ENCODE measurements at places on chromosomes 5 and 9. TPM values are rescaled to one million over a fixed set of nuclear protein-coding genes. Genes with fewer than 3 reads are reported as not detected.

DNA sequence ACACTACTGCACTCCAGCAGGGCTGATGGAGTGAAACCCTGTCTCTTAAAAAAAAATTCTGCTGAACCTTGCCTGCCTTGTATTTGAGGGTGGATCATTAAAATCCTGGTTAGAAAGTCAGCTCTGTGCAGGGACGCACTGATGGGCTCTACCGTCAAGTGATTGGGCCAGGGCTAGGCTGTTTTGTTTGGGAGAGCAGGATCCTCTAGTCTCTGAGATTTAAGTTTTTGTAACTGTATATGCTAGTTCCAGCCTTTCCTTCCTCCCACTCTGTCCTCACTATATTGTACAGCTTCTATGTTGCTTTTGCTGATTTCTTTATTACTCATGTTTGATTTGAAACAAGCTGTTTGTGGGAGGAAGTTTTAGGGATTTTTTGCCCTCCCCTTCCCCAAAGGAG is 11.5 kb downstream of the DDX4 start:
- no peak for DNase-seq

DNA sequence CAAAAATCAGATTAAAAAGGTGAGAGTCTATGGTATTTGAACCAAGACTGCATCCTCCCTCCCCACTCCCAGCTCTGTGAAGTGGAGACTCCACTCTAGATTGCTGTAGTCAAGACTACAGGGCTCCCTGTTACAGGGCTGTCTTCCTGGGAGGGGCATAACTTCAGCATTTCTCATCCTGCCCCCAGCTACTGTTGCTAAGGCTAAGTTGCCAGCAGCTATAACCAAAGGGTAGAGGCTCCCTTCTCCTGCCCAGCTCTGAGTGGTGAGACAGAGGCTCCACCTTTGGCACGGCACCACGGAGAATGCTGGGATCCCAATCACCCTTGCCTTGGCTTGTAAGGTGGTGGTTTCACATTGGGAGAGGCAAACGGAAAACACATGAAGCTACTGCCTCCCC is 39.2 kb upstream of the GCNT4 start:
- DNase-seq, result no peak

- DNase-seq, result no peak
Measured at GRCh38 chr9:76454311-76454710, 4.7 kb upstream of the GCNT1 start.

The SPINK6 gene
- polyA plus RNA-seq, result not detected

DNA sequence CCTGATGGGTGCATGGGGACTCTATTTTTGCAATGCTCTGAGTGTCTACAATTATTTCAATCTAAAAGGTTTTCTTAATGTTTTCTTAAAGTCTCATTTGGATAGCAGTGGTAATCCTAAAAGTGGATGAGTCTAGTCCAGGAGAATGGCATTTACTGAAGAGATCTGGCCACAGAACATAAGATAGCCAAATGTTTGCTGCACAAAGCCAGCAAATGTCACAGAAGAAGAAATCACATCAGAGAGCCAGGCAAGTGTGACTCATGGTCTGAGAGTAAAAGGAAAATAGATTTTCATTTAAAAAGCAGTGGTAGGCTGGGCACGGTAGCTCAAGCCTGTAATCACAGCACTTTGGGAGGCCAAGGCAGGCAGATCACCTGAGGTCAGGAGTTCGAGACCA is 352.7 kb upstream of the GRAMD2B start:
- DNase-seq, result no peak

GRCh38 chr9:127634698-127635097 is 22.6 kb downstream of the STXBP1 start:
- no peak for DNase-seq

The CBY3 gene
- 0.49 TPM for polyA plus RNA-seq

GRCh38 chr5:138874771-138875551 is at the start of gene LRRTM2:
Gene LRRTM2 (minus strand): TSS chr5:138875335. CDS start chr5:138874911, 424 bp downstream.
- DNase-seq, result peak; percentile 68

- DNase-seq, result no peak
Measured at GRCh38 chr5:179336126-179336870, 9.0 kb downstream of the ADAMTS2 start.

GRCh38 chr5:39605588-39606575 is 181.1 kb upstream of the DAB2 start:
- DNase-seq, result no peak

DNA sequence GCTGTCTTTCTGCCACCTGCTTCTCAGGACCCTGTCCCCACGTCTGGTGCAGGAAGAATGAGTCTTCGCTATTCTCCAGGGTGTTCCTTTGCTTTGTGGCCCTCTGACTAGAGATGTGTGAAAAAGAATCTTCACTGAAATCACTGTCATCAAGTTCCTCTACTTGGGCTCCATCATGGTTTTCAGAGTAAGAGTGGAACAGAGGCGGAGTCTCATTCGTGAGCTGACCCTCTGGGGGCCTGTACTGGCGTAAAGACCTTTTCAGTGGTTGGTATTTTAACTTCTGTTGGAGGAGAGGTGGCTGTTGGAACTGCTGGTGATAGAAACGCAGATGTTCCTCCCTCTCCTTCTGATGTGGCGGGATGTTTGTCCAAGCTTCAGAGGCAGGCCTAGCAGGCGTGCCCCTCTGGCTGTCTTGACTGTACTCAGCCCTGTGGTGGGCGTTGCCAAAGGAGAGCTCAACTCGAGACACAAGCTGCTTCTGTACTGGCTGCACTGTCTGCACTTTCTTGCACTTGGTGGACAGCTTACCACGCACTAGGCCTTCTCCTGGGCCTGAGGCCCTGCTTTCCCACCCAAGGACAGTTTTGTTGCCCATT is 72.0 kb downstream of the KIF24 start:
- DNase-seq, result no peak

DNA sequence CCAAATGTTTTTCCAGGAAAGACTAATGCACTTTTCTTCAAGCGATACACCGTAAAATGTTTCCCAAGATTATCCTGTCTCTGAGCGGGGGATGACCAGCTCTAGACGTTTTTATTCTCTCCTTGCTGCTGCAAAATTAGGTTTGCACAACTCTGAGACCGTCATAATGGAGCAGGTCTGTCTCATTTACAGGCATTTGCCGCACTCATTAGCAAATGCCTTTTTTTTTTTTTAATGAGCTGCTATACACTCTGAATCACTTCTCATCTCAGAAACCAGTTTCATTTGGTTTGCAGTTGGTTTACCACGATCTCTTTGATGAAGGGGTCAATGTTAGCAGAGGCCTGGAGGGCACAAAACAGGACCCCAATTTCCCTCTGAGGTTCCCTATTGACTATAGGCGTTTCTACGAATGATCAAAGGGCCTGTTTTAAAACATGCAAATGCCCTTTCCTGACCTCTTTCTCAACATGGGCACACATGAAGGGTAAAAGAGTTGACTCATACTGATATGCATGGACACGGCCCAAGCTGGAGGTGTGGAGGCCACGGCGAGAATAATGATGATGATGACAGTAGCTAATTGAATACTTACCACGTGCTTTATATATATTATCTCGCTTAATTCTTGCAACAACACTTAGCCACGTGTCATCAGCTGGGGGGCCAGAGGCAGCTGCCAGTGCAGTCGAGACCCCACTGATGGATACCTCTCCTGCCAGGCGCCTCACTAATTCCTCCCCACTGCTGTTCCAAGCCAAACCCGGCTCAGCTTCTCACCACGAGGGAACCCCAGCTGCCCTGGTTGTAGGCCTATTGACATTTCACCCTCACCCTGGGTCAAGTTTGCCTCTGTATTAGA is 89.9 kb upstream of the PTCH1 start:
- no peak for DNase-seq

DNA sequence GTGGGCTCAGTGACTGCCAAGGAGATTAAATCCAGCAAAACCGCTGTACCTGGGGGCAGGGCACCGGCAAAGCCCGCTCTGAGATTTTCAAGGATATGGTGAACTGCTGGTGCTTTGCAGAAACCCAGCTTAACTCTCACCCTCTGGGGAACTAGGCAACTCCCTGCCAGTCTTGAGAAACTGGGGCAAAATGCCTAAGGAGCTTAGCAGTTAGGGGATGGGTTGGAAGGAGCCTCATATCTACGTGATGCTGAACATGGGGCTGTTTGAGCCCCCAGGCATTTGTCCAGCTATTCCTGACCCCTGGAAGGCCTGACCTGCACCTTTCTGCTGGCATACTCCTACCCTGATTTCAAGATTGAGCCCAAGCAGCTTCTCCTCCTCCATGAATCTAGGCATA is 108.6 kb upstream of the TBC1D2 start:
- no peak for DNase-seq

The MYO10 gene
- 57.3 TPM for polyA plus RNA-seq

- no peak for DNase-seq
Measured at GRCh38 chr5:149870232-149870631, 74.4 kb downstream of the PDE6A start.

DNA sequence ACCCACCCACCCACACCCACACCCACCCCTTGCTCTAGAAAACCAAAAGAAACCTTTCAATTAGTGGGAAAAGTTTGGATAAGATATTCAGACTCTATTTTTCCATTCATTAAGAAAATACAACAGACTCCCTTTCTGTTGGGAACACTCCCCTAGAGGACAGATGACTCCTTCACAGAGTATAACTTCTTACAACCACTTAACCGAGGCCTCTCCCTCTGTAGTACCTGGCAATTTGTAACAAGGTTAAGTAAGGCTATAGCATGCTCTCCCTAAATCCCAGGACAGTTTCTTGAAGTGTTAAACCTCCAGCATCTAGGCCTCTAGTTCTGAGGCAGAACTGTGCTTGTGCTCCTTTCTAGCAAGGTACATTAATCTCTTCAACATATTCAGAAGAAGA is 75.9 kb upstream of the NR5A1 start:
- DNase-seq, result no peak

GRCh38 chr5:83780699-83781350 is 60.2 kb upstream of the HAPLN1 start:
- no peak for DNase-seq

The CCDC183 gene
- polyA plus RNA-seq, result 10.6 TPM

The PARP8 gene
- polyA plus RNA-seq, result 25.8 TPM
